Stimulated activated CD8-positive, alpha-beta memory T cell treated with anti-CD3 and anti-CD28 coated beads, Interleukin-2, amount 100 ng/mL, for 1 hour (primary cell): ENCODE measurements at places on chromosomes 7 and 10.

GRCh38 chr10:132443983-132444876, 47.2 kb downstream of the PWWP2B start:
- no peak for DNase-seq

- DNase-seq, result no peak
Measured at GRCh38 chr7:132424821-132425724, 151.2 kb downstream of the PLXNA4 start.

DNA sequence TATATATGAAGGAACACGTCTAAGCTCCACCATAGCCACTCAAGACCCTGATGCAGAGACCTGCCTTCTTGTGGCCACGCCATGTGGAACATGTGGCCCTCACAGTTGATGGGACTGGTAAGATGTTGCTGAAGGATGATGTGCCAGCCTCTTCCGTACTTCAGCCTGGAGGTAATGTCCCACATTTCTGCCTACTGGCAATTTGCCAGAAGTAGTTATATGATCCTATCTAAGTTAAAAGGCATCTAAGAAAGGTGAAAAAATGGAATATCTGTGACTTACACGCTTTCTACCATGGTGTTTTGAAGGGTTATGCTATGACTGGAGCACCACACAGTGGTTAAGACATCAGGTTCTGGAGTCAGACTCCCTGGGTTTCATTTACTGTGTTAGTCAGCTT, 948.7 kb upstream of the GHITM start:
- no peak for DNase-seq

- no peak for DNase-seq
Measured at GRCh38 chr7:1268866-1269265, 36.2 kb downstream of the UNCX start.

GRCh38 chr7:32088451-32088881, 18.3 kb upstream of the PDE1C start:
- no peak for DNase-seq

DNA sequence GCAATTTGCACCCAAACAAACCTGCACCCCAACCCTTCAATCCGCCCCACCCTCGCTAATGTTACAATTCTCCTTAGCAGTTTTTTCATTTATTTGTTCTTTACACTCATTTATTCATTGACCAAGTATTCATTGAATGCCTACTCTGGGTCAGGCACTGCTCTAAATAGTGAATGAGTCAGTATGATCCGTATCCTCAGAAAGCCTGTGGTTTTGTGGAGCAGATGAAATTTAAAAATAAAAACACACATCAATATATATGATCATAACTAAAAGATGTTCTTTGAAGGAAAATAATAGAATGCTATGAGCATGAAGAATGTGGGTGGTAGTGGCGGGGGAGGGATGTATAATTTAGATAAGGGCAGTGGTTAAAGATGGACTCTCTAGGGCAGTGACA, 13.3 kb downstream of the IFIT5 start:
- DNase-seq, result no peak

DNA sequence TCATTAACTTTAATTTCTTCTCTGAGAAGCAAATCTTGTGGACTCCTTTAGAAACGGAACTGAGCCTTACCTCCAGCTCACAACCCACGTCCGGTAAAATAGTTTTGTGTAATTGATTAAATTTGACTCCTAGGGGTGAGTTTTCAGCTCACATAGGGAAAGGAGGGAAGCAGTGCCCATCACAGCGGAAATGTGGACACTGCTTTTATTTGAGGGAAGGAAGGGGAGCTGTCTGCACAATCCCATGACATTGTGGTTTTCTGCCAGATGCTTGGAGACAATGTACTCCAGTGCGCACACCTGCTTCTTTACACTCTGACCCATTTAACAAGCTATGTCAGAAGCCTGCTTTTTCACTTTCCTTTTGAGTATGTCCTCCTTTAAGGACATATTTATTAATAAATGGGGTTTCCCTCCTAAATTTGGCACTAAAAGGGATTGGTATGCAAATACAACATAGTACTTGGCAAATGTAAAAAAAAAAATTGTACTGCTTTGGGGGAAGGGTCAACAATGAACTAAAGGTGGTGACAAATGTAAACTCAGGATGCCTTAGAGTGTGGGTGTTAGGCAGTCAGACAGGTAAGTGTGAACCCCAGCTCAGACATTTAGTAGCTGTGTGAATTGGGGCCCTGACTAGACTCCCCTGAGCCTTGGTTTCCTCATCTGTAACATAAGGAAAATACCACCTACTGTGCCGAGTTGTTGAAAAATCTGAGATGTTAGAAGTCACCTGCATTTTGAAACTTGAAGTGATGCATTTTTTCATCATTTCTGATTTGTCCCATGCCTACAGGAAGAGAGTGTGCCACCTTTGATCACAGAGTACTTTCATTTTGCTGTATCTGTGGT, 90.2 kb upstream of the KLF6 start:
- no peak for DNase-seq

DNA sequence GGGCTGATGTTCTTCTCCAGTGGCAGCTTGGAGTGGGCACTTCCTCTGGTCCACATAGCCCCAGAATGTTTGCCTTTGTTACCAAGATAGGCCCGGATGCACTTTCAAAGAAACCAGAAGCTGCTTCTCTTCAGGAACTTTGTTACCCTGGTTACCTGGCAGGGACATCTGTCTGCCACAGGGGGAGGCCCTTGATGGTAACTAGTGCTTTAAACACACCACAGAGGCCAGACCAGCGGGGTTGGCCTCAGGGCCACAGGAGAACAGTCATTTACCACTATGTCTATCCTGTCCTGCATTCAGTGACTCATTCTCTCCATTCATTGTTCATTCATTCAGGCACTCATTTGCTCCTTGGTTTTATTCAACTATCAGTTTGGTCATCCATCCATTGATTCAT, 11.9 kb upstream of the PLEKHA1 start:
- DNase-seq, result no peak

- DNase-seq, result no peak
Measured at GRCh38 chr7:127591591-127591990, 1.9 kb upstream of the FSCN3 start.

DNA sequence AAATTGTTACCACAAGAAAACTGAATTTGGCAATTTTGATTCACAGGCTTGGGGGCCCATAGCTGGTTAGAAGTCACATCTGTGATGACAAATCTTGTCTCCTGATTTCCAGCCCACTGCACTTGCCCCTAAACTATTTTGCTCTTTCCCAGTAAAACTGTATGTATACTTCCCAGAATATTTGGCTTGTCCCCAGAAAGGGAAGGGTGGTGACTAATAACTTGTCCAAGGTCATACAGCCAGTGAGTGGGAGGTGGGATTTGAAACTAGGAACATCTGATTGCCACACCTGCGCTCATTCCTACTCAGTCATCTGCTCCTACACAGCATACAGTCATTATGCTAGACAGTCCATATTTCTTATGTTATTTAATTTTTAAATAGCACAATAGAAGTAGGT, 304.5 kb downstream of the SDHAF3 start:
- DNase-seq, result no peak

GRCh38 chr7:144518360-144518759, 114.9 kb upstream of the NOBOX start:
- no peak for DNase-seq
